A549 treated with Mapracorat at 1 μM for 4 hours (cell line): ENCODE measurements at places on chromosomes 5 and 9. TPM values are rescaled to one million over a fixed set of nuclear protein-coding genes. Genes with fewer than 3 reads are reported as not detected.

TAF1L gene
- total RNA-seq = not detected in 5 replicates

FOXI1 gene
- not detected in 5 replicates for total RNA-seq

LCN12 gene
- 1.0 to 1.9 TPM (median 1.3 TPM) in 5 replicates for total RNA-seq

KIF12 gene
- total RNA-seq = 2.0 to 2.6 TPM (median 2.2 TPM) in 5 replicates

MED22 gene
- total RNA-seq = 20.7 to 33.2 TPM (median 30.3 TPM) in 5 replicates

FRMD3 gene
- 4.2 to 6.5 TPM (median 4.4 TPM) in 5 replicates for total RNA-seq

SLC25A46 gene
- total RNA-seq = 29.0 to 31.2 TPM (median 29.8 TPM) in 5 replicates

TMC1 gene
- 0.03 to 0.10 TPM in 2 of 5 replicates, not detected in the others for total RNA-seq

SLC6A19 gene
- 0.13 to 0.22 TPM (median 0.19 TPM) in 5 replicates for total RNA-seq

ENTREP1 gene
- 0.50 to 0.88 TPM (median 0.60 TPM) in 5 replicates for total RNA-seq

EGFLAM gene
- total RNA-seq = 0.12 to 0.26 TPM (median 0.22 TPM) in 4 of 5 replicates, not detected in the other

CCNO gene
- 5.4 to 8.5 TPM (median 7.4 TPM) in 5 replicates for total RNA-seq

FAM151B gene
- total RNA-seq = 1.1 to 2.3 TPM (median 1.5 TPM) in 5 replicates
